ENCODE measurements at places on chromosomes 3 and 15.
A peak's percentile ranks its signal among the peaks of the same experiment; 100 is the strongest.

GRCh38 chr3:52671676-52672075 is 14.0 kb downstream of the PBRM1 start:
- no peak for DNase-seq

DNA sequence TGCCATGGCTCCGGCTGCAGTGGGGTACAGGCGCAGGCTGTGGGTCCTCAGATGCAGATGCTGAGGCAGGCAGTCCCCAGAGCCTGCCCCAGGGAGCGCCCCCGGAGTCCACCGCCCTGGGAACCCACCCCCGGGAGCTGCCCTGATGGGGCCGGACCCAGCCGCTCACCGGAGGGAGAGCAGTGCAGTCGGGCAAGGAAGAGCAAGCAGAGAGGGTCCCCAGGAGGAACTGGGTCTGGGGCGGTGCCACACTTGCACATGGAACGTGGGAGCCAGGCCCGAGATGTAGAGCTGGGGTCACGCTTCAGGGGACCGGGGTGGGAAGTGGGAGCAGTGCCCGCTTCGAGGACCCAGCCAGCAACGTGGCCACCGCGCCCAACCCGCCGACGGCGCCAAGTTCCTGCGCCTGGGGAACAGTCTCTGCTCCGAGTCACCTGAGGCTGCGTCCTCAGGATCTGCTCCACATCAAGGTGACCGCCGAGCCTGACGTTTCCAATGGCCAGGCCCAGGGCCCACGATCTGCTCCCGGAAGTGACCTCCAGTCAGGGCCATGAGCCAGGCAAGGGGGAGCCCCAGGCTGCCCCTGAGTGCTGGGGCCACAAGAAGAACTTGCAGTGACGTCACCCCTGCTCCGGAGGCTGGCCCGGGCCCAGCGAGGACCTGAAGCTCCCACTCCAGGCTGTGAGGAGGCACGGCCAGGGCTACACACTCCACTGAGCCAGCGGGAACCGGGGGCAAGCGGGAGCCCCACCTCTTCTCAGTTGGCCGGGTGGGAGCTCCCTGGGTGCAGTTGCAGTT is 27.0 kb upstream of the TFG start:
- DNase-seq: no peak

GRCh38 chr3:186004671-186005070 is 66.9 kb upstream of the TRA2B start:
- no peak for DNase-seq

- no peak for DNase-seq
Observed at GRCh38 chr3:149371723-149372114, 5.7 kb downstream of the TM4SF1 start.

- DNase-seq: no peak
Observed at GRCh38 chr15:71225851-71226250, 110.6 kb downstream of the THSD4 start.

GRCh38 chr3:13046569-13047274 is 26.5 kb downstream of the IQSEC1 start:
- DNase-seq: no peak

GRCh38 chr3:60758171-60758570 is 493.1 kb downstream of the FHIT start:
- no peak for DNase-seq

GRCh38 chr3:172208586-172209332 is 169.4 kb downstream of the FNDC3B start:
- DNase-seq: no peak

DNA sequence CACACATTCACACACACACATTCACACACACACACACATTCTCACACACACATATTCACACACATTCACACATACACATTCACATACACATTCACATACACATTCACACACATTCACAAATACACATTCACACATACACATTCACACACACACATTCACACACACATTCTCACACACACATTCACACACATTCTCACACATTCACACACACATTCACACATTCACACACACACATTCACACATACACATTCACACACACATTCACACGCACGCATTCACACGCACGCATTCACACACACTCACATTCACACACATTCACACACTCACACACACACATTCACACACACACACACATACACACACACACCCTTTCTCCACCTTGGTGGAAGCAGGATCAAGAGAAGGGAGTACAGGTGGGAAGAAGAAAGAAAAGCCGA is 5.7 kb upstream of the HAPLN3 start:
- DNase-seq: no peak

- DNase-seq: no peak
Observed at GRCh38 chr15:45314960-45315359, 62.9 kb downstream of the SLC28A2 start.

DNA sequence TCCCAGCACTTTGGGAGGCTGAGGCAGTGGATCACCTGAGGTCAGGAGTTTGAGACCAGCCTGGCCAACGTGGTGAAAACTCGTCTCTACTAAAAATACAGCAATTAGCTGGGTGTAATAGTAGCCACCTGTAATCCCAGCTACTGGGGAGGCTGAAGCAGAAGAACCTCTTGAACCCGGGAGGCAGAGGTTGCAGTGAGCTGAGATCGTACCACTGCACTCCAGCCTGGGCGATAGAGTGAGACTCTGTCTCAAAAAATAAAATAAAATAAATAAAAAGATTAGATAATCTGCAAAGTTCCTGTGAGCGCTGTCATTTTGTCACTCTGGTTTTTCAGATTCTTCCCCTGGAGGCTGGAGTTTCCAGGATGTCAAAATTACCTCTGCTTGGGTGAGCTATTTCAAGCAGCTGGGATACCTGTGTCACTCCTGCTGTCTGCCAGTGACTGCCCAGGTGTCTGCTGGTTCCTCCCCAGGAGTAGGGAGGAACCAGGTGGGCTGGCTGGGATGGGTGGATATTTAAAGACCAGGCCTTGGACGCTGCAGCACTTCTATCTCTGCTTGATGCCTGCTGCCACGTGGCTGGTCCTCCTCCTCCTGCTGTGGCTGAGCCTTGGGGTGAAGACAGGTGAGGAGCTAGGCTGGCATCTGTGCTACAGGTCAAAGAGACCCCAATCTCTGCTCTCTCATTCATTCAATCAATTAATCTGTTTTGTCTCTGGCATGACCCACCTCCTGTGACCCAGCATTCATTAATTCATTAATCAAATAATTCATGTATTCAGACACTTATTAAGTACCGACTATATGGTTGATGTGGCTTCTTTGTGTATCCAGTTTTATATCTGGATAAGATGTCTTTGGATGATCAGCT is 19.5 kb upstream of the MUC20 start:
- no peak for DNase-seq

- DNase-seq: peak; percentile 27
Observed at GRCh38 chr3:132804498-132804897, 82.3 kb upstream of the NPHP3 start.

DNA sequence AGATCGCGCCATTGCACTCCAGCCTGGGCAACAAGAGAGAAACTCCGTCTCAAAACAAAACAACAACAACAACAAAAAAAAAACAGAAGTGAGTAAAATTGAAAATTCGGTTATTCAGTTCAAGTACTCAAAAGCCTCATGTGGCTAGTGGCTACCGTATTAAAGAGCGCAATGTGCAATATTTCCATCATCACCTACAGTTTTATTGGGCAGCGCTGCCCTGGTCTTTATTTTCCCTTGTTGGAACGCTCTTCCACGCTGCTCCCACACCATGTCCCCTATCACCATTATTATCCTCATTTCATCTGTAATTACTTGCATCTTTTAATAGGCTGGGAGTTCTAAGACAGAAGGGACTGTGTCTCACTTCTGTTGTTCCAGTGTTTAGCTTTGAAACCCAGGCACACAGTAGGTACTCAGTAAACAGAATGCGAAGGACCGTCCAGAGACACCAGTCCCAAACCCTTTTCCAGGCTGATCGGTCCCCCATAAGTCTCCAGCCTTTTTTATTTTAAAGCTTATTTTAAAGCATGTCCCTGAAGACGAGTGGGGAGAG is 423 bp upstream of the HACD3 start:
- DNase-seq: no peak

DNA sequence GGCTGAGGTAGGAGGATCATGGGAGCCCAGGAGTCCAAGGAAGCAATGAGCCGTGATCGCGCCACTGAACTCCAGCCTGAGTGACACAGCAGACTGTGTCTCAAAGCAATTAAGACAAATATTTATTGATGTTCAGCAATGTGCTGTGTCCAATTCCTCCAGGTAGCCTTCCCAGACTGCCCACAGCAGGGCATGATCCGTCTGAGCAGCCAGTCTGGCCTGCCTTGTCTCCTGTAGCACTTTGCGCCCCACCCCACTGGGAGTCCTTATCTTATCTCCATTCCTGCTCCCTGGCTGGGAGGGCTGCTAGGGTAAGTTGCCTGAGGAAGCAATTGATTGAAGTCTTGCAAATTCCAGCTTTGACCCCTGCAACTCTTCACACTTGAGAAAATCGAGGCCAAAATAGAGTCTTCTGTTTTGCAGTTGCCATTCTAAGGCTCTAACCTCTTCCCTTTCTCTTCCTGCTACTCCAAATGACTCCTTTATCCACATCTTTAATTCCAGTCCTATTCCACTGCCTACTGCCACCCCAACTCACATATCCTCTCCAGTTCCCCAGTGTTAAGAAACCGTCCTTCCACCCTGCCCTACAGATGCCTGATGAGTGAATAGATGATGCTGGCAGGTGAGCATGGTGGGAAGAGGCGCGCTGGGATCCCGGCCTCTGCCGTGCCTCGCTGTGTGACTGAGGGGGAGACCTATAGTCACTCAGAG is 26.9 kb upstream of the LCTL start:
- no peak for DNase-seq

GRCh38 chr15:97866959-97867358 is 93.5 kb upstream of the ARRDC4 start:
- peak; percentile 63 for DNase-seq

Measured in muscle of back (tissue), 13 donors.